ENCODE measurements at places on chromosomes 11 and 22.
A peak's percentile ranks its signal among the peaks of the same experiment; 100 is the strongest.

- no peaks in the 10 kb centered on the region for H3K36me3 ChIP-seq
- H3K4me3 ChIP-seq: no peak overlapping the region
- no peaks in the 10 kb centered on the region for H3K27me3 ChIP-seq
- no peaks in the 10 kb centered on the region for H3K4me1 ChIP-seq
- H3K27ac ChIP-seq: no peak overlapping the region
These were observed 40.3 kb upstream of the TSKU start for GRCh38 chr11:76742902-76743301.

DNA sequence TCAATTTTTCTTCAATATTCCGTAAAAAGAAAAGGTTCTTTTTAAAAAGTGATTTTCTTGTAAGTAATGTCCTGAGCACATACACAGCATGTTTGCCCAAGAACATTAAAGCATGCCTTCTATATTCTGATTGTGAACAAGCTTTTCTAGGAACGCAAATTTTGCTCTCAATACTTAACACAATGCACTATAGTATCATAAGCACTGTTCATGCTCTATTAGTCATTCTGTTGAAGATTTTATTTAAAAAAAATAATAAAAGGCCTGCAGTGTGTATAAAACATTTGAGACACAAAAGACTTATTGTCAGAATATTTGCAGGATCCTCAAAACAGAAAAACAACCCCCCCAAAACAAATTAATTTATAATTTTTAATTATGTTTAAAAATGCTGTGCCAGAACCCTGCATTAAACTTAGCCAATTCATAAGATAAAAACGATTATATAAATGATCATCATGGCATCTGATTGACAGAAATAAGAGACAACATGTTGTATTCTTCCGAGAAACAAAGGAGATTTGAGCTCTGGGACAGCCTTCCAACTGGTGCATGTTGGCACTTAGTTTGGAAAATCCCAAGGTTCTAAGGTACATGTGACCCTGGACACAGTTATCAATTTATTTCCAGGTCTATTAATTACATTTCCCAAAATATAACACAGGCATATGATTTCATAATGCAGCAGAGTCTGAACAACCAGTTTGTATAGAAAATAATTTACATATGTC lies 13.1 kb downstream of the MTMR2 start:
- no peak overlapping the region for H3K4me3 ChIP-seq
- H3K27me3 ChIP-seq: no peaks in the 10 kb centered on the region
- DNase-seq: no peak
- no peaks in the 10 kb centered on the region for H3K36me3 ChIP-seq
- no peak overlapping the region for H3K27ac ChIP-seq

GRCh38 chr22:31876156-31876920 lies 68.0 kb upstream of the YWHAH start:
- no peaks in the 10 kb centered on the region for H3K4me1 ChIP-seq
- H3K27ac ChIP-seq: no peak overlapping the region
- H3K36me3 ChIP-seq: peaks cover 24% of the 10 kb centered on the region
- no peaks in the 10 kb centered on the region for H3K27me3 ChIP-seq

GRCh38 chr11:1839924-1840779 lies 1.4 kb downstream of the TNNI2 start:
- H3K4me1 ChIP-seq: peaks cover 31% of the 10 kb centered on the region
- no peak overlapping the region for H3K27ac ChIP-seq
- no peak for DNase-seq
- no peaks in the 10 kb centered on the region for H3K27me3 ChIP-seq
- H3K36me3 ChIP-seq: no peaks in the 10 kb centered on the region

GRCh38 chr11:1771700-1772099 lies 8.0 kb upstream of the CTSD start:
- no peaks in the 10 kb centered on the region for H3K36me3 ChIP-seq
- H3K4me3 ChIP-seq: no peak overlapping the region
- no peak for DNase-seq
- no peaks in the 10 kb centered on the region for H3K27me3 ChIP-seq

DNA sequence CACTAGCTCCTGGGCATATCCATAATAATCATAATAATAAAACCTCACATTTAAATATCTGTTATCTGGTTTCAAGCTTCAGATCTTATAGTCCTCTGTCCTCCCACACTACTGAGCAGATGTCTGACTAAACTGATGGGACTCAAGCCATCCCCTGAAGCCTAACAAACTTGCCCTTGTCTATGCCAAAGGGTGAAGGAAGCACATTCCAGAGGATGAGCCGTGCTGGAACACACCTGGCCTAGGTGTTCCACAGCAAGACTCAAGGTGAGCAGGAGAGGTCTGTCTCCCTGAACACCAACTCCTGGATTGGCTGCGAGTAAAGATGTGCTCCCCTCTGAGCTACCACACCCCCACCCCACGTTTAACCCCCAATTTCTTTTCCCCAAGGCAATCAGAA lies 14.7 kb downstream of the SCUBE2 start:
- no peaks in the 10 kb centered on the region for H3K36me3 ChIP-seq
- H3K27ac ChIP-seq: no peak overlapping the region
- no peak overlapping the region for H3K4me3 ChIP-seq

GRCh38 chr11:23947883-23948282 lies 549.0 kb upstream of the LUZP2 start:
- no peak overlapping the region for H3K27ac ChIP-seq
- H3K4me1 ChIP-seq: no peaks in the 10 kb centered on the region
- no peak overlapping the region for H3K4me3 ChIP-seq
- no peak for DNase-seq
- H3K36me3 ChIP-seq: no peaks in the 10 kb centered on the region
- H3K27me3 ChIP-seq: no peaks in the 10 kb centered on the region

DNA sequence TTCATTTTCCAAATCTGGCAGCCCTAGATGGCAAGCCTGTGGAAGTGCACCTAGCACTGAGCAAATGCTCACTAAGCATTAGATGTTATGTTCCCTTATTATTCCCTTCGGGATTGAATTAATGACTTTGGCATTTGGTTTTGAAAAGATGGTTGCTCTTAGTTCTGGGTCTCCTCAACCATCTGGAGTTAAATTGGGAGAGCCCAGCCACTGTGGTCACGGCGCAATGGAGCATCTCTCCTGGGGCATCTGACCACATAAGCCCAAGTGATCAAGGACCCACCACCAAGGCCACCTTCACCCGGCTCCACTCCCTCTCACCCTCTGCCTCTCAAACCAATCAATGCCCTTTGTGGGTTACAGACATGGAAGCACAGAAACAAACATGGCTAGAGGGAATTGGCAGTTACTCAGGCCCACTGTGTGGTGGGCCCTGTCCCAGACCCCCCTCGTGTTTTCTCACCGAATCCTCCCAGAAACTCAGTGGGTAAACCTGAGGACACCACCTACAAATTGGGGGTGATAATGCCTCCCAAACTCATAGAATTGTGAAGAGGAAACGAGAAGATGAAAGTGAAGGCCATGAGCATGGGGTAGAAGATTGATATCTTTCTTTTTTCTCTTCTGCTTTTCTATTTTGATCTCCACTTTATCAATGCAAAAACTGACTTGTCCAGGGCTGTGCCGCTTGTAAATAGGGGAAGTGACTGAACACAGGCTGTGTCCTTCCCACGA lies 52.2 kb downstream of the IRAG1 start:
- no peak overlapping the region for H3K27ac ChIP-seq
- H3K4me1 ChIP-seq: no peaks in the 10 kb centered on the region
- no peak overlapping the region for H3K4me3 ChIP-seq
- DNase-seq: no peak

GRCh38 chr22:37533995-37534394 lies 14.8 kb upstream of the CARD10 start:
- peaks cover 9% of the 10 kb centered on the region for H3K4me1 ChIP-seq
- H3K27ac ChIP-seq: no peak overlapping the region
- H3K27me3 ChIP-seq: no peaks in the 10 kb centered on the region
- DNase-seq: no peak

DNA sequence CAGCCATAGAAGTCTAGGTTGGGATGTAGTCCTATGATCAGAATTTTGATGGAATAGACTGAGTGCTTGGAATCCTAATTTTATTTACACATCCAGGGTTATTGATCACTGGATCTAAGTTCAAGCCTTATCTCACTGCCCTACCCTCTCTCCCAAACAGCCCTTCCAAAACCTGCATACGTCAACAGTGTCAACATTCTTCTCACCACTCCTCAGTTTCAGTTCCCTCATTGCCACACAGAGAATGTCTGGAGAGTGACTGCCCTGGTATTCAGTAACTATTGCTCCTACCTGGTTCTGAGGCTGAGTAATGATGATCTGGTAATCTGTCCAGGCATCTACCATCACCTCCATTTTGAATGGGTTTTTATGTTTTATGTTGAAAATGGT lies 60.0 kb downstream of the GLYATL1 start:
- no peaks in the 10 kb centered on the region for H3K27me3 ChIP-seq
- no peak for DNase-seq
- no peaks in the 10 kb centered on the region for H3K36me3 ChIP-seq
- H3K4me3 ChIP-seq: no peak overlapping the region
- H3K27ac ChIP-seq: no peak overlapping the region

DNA sequence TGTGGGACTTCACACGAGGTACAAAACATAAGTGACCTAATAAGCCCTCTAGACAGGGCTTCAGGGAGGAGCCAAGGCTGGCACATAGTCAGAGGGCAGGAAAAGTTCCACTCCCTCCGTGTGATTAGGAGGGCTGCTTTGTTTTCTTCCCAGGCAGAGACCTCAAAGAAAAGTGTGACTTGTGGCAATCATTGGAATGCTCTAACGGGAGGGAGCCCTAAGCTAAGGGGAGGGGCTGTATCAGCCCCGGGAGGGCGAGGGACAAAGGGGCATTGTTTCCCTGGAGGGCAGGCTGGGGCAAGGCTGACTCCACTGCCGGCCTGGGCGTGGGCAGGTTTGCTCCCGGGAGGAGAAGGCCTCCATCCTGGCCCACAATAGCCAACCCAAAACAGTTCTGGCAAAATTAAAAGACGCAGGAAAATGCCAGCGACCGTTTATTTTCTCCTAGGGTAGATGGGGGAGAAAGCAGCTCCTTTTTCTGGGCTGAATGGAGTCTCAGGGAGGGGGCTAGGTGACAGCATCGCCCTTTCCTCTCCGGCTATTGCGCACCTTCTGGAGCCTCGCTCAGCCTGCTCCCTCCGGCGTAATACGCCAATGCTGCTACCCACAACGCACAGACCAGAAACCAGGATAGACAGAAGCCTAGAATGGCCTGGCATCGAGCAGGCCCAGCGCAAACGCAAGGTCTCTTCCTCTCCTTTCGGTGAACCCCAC lies 60.2 kb downstream of the ENDOD1 start:
- no peak overlapping the region for H3K27ac ChIP-seq
- no peak for DNase-seq
- H3K27me3 ChIP-seq: no peaks in the 10 kb centered on the region
- H3K4me3 ChIP-seq: peak overlapping the region; percentile 69
- no peaks in the 10 kb centered on the region for H3K36me3 ChIP-seq
- H3K4me1 ChIP-seq: peaks cover 39% of the 10 kb centered on the region

DNA sequence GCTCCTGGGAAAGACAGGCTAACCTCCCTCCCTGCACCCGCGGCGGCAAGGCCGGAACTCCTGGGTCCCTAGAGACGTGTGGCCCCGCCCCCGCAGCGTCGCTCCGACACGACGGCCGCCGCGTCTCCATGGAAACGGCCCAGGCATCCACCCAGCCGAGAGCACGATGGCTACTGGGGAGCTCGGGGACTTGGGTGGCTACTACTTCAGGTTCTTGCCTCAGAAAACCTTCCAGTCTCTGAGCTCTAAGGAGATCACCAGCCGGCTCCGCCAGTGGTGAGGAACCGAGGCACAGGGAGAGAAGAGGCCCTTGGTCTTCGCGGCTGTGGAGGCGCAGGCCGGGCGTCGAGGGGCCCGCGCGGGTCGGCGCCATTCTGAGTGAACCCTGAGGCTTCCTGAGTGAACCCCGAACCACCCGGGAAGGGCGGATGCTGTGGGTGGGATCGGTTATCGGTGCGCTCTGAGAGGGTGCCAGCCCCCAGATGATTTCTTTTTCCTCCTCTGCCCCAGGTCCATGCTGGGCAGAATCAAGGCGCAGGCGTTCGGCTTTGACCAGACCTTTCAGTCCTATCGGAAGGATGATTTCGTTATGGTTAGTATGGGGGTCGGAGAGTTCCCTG lies at the start of gene CFAP300:
Gene CFAP300 (plus strand): TSS at position 133 of the 620 bp plus-strand sequence. CDS start 34 bp downstream, at position 167.
- H3K4me1 ChIP-seq: peaks cover 6% of the 10 kb centered on the region
- DNase-seq: no peak
- H3K27ac ChIP-seq: no peak within 1 kb of the TSS
- no peaks in the 10 kb centered on the region for H3K36me3 ChIP-seq
- H3K4me3 ChIP-seq: peak within 1 kb of the TSS; percentile 37

DNA sequence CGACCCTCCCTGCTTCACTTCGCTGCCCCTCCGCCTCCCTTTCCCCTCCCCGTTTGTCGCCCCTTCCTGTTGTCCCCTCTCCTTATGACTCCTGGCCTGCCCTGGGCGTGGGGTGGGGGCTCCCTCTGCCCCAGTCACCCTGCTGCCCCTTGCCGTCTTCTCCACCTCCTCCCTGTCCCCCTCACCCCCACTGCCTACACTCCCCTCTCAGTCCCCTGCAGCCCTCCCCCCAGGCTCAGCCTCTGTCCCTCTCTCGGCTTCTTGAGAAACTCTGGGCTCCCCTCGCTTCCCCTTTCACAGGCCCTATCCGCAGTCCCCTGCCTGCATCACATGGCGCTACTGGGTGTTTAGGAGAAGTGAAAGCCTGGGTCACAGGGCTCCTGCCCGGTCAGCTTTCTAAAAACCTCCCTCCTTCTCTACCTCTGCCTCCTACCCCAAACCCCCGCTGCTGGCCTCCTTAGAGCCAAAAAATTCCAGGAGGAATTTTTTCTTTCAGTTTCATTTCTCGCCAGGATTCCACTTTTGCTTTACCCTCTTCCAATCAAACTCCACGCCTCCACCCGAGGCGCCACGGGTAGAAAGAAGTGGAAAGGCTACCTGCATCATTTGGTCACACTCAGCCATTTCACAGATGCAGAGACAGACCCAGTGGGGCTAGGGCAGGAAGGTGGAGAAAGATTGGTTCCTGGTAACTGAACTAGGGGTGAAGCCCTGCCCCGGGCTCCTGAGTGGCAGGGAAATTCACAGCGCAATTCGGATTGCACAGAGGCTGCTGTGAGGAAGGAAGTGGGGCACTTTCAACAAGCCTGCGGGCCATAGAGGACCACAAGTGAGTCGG lies at the start of gene SLC15A3:
Gene SLC15A3 (minus strand): TSS at position 273 of the 838 bp plus-strand sequence. CDS start 625 bp downstream, outside the sequence.
- H3K4me1 ChIP-seq: peaks cover 18% of the 10 kb centered on the region
- no peak for DNase-seq
- peak within 1 kb of the TSS; percentile 35 for H3K4me3 ChIP-seq

- no peak overlapping the region for H3K4me3 ChIP-seq
- no peaks in the 10 kb centered on the region for H3K36me3 ChIP-seq
- no peaks in the 10 kb centered on the region for H3K27me3 ChIP-seq
- peaks cover 6% of the 10 kb centered on the region for H3K4me1 ChIP-seq
- H3K27ac ChIP-seq: no peak overlapping the region
These were observed 10.7 kb upstream of the CTSF start for GRCh38 chr11:66579017-66579606.

- no peak overlapping the region for H3K4me3 ChIP-seq
- H3K4me1 ChIP-seq: no peaks in the 10 kb centered on the region
- H3K36me3 ChIP-seq: no peaks in the 10 kb centered on the region
- DNase-seq: no peak
- no peak overlapping the region for H3K27ac ChIP-seq
- H3K27me3 ChIP-seq: no peaks in the 10 kb centered on the region
These were observed 43.0 kb downstream of the OSBPL5 start for GRCh38 chr11:3121931-3122774.

- H3K4me1 ChIP-seq: no peaks in the 10 kb centered on the region
- H3K27me3 ChIP-seq: no peaks in the 10 kb centered on the region
- DNase-seq: no peak
- H3K27ac ChIP-seq: no peak overlapping the region
These were observed 339.3 kb upstream of the SYN3 start for GRCh38 chr22:33397381-33397907.

- no peak for DNase-seq
- peaks cover 45% of the 10 kb centered on the region for H3K36me3 ChIP-seq
- peaks cover 43% of the 10 kb centered on the region for H3K4me1 ChIP-seq
- no peak overlapping the region for H3K4me3 ChIP-seq
- H3K27ac ChIP-seq: peak overlapping the region; percentile 33
These were observed 3.9 kb downstream of the MFNG start for GRCh38 chr22:37482244-37482643.

Measured in effector memory CD4-positive, alpha-beta T cell (primary cell).